ENCODE measurements at places on chromosomes 13 and 19. TPM values are rescaled to one million over a fixed set of nuclear protein-coding genes. Genes with fewer than 3 reads are reported as not detected.

ATP4A gene
- total RNA-seq, result not detected

- peak; percentile 48 for DNase-seq
These were observed 18.0 kb upstream of the PNMA8B start for GRCh38 chr19:46513461-46514236.

DNA sequence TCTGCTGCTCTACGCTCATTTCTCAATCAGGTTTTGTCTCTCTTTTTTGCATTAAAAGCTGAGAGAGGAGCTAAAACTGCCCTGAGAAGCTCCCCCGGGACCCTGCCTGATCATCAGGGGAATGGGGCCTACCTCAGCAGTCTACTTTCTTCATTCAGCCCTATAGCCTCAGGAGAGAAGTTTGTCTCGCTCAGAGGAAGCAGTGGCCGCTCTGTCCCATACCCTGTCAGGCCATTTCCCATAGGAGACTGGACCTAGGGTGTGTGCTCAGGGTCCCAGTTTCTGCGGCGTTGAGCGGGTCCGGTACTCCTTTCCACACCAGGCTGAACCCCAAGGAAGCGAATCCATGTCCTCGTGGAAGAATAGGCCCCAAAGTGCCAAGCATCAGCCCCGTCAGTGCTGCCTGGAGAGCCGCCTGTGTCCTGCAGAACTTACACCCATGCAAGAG lies 21.7 kb downstream of the UBE2L5 start:
- no peak for DNase-seq

DNA sequence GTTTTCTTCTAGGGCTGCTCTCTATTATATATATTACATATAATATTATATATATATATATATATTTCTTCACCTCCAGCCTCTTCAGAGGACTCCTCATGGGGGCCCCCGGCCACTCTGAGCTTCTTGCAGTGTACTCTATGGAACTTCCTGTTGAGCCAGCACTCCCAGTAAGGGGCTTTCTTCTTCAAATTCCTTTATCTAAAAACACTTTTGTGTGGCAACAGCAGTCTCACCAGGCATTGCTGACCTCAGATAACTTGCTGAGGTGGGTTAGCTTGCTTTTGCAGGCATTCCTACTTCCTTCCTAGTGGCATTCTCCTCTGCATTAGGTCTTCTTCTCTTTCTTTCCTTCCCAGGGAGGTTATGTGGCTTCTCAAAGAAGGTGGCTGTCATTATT lies 381.5 kb downstream of the MYO16 start:
- no peak for DNase-seq

COX6B2 gene
- 0.10 TPM for total RNA-seq

- DNase-seq, result no peak
These were observed 7.8 kb upstream of the URI1 start for GRCh38 chr19:29934257-29934656.

MEIOSIN gene
- total RNA-seq, result 0.35 TPM

GRCh38 chr13:49210114-49210513 lies 10.0 kb upstream of the MLNR start:
- no peak for DNase-seq

All from Caki2 (cell line).